Nephron progenitor cell (in vitro differentiated cells): ENCODE measurements at places on chromosomes 1 and 21.

GRCh38 chr1:175124861-175125260 lies 57.2 kb downstream of the TNN start:
- no peak for DNase-seq

- no peak for DNase-seq
These were observed 101.4 kb downstream of the SIPA1L2 start for GRCh38 chr1:232528472-232529089.

DNA sequence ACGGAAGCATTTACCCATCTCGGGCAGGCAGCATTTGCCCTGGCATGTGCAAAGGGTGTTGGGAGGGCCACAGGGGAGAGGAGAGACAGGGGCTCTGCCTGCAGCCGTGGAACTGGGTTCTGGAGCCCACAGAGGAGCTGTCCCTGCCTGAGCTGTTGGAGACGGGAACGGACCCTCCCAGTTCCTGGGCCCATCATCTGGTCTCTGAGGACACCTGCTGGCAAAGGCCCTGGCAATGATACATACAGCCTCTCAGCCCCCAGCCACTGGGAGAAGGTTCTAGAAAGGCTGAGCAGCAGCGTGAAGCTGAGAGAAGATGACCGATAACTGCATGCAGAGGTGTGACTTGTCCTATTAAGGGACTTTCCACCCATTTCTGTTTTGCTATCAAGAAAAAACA lies 31.4 kb downstream of the FAAP20 start:
- no peak for DNase-seq

DNA sequence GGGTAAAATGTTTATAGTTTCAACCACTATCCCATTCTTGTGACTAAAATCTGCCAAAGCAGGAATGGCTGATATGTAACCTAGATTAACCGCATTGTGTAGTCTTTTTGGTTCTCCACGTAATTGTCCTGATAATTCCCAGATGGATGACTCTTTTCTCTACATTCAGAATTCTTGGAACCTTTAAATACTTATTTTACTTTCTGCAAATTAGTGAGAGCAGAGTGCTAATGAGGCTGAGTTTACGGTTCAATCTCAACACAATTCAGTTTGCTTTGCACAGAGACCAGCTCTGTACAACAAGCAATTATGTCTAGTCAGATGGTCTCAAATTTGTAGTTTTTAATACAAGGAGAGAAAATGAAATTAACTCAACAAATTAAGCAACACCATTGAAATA lies 9.1 kb downstream of the CRB1 start:
- DNase-seq, result no peak

DNA sequence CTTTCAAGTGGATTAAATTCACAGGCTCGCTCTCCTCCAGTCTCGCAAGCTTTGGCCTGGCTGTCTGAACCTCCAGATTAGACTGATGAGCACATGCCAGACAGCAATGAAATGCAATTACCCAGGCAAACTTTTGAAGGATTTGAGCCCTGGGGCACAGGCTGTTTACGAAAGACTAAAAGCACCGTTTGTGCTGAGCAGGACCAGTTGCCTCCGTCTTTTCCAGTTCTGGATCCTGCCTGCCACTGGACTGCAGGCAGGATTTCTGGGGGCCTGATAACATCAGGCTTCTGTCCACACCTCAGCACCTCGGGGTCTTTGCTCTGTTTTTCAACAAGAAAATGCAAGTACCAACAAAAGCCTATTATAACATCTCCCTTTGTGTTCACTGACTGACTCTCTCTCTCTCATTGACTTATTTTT lies 145.7 kb downstream of the CLIC6 start:
- DNase-seq, result no peak

DNA sequence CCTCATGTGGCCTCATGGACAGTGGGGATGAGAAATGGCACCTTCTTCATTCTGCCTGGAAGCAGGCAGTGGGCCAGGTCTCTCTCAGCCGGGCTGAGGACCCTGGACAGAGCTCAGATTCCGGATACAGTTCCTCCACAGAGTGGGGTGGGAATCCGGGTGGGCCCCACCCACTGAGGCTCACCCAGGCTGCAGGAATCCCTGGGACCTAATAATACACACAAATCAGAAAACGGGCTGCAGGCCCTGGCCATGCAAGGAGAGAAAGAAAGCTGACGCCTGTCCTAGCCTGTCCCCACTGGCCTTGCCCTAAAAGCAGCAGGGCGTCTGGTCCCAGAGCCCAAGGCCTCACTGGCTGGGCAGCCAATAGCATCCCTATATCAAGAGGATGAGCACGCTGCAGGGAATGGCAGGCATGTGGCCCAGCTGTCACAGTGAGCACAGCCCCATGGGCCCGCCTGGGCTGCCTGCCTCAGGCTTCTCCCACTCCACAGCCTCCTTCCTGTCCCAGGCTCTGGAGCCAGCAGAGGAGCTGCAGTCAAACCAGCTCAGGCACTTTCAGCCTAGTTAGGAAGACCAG lies 25.3 kb downstream of the ACTA1 start:
- DNase-seq, result peak; percentile 38

GRCh38 chr1:114109981-114110380 lies 43.7 kb downstream of the SYT6 start:
- no peak for DNase-seq

- no peak for DNase-seq
These were observed 12.0 kb downstream of the DUSP10 start for GRCh38 chr1:221729771-221730330.

DNA sequence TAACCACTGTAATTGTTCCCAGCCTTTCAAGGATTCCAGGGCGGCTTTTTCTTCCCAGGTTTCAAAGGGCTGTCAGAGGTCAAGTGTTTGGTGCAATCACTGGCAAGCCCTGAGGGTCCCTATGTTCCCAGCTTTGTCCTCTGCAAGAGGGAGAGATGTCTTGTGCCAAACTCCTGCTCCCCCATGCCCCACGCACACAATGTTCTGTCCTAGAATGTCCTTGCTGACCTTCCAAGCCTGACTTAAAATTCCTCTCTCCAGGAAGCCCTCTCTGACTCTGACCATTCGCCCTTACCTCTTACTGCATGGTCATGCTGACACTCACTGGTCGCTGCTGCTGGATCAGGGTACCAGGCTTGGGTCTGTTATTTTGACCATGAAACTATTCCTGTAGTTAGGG lies 152.5 kb upstream of the KCND3 start:
- DNase-seq, result no peak

DNA sequence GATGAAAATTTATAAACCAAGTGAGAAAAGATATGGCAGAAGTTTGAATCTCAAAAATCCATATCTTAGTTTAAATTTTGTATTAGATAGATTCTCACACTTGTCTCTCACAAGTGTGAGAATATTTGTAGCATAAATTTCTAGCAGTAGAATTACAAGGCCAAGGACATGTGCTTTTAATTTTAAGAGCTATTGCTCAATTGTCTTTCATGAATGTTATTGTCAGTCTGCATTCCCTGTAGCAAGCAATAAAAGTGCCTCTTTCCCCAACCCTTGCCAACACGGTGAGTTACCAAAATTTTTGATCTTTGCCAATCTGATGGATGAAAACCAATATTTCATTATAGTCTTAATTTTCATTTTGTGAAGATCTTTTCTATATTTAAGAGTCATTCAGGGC lies 64.0 kb downstream of the CTH start:
- no peak for DNase-seq

DNA sequence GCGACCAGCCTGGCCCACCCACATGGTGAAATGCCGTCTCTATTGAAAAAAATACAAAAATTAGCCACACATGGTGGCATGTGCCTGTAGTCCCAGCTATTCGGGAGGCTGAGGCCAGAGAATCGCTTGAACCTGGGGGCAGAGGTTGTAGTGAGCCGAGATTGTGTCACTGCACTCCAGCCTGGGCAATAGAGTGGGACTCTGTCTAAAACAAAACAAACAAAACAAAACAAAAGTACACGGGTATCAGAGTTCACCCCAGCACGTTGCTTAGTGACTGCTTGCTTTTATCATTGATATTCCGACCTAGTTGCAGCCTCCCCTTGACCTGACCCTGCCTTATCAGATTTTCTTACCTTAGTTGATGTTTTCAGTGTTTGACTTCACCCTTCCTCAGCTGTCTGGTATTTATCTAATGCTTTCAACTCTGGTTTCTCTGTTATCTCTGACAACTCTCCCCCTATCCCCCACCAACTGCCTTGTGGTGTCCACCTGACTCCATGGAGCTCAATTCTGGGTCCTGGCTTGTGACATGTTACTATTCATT lies 5.1 kb downstream of the TLCD4 start:
- no peak for DNase-seq

- no peak for DNase-seq
These were observed 4.7 kb downstream of the RIMKLA start for GRCh38 chr1:42385283-42385682.

DNA sequence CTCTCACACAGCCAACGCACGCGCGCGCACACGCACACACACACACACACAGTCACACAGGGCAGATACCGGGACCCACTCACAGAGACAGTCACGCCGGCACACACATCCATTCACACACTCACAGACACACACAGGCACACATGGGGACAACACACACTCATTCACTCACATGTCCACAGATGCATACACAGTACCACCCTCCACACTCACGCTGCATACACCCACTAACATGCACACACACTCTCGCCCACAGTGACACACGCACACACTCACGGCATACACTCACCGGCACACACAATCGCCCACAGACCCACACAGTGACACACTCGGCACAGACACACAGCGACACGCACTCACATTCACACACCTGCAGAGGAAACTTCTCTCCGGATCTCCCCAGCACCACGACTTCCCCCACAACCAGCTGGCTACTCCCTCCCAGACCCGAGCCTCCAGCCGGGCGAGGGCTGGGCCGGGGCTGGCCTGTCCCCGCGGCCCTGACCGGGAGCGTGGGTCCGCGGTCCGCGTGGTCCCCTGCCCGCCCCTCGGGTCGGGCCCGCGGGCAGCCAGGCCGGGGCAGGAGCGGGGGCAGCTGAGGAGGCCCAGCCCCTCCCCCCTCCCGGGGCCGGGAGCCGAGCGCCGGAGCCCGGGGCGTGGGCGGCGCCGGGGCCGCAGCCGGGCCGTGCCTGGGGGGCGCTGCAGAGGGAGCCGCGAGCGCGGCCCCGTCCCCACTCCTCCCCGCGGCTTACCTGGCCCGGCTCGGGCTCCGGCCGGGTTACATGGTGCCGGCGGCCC lies 552 bp downstream of the DLGAP3 start:
- no peak for DNase-seq

GRCh38 chr21:22314963-22315362 lies 1316.8 kb downstream of the NCAM2 start:
- no peak for DNase-seq

- DNase-seq, result peak; percentile 35
These were observed 7.4 kb downstream of the IFFO2 start for GRCh38 chr1:18948913-18949685.

DNA sequence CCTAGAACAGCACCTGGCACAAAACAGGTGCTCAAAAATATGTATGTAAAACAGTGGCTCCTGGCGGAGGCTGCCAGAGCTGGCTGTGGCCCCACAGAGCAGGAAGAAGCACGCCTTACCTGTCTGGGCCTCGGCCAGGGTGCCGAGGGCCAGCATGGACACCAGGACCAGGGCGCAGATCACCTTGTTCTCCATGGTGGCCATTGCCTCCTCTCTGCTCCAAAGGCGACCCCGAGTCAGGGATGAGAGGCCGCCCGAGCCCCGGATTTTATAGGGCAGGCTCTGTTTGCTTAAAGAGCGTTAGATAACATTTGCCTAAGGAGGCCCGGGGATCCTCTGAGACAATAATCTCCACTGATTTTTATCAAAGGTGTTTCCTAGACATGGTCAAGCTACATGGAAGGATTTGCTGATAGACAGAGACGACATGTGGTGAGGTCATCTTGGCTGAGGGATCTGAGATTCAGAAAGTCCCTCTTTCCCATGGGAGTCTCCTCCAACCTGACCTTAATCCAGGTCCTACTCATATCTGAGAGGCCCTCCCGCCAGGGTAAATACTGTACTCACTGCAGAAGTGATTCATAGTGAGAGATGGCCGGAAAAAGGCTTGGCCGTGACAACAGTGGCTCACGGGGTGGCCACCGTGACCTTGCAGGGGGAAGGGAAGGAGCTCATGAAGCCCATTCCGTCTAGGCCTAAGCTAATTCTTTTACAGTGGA lies at the start of gene TFF1:
TSS of gene TFF1 (minus strand) at position 244 of the 719 bp plus-strand sequence. CDS start at position 204, 40 bp downstream.
- DNase-seq, result no peak

DNA sequence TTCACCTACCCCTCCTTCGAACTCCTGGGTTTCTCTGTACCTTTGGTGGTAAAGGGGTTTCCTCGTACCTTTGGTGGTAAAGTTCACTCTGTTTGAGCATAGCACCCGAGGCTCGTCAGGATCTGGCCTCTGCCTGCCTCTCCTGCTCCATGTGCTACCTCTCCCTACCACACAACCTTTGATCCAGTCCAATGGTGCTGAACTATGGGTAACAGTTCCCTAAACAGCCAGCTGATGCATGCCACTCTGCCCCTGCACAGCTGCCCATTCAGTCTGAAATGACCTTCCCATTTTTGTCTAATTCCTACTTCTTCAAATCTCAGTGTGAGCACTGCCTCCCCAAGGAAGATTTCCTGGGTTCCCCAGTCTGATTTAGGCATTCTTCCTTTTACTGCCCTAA lies 14.0 kb downstream of the OVAAL start:
- no peak for DNase-seq

DNA sequence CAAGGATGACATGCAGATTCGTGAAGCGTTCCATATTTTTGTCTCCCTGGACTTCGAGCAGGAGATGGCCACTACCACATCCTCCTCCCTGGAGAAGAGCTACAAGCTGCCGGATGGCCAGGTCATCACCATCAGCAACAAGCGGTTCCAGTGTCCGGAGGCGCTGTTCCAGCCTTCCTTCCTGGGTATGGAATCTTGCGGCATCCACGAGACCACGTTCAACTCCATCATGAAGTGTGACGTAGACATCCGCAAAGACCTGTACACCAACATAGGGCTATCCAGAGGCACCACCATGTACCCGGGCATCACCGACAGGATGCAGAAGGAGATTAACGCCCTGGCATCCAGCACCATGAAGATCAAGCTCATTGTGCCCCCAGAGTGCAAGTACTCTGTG lies 3.3 kb downstream of the TMEM222 start:
- DNase-seq, result no peak

- no peak for DNase-seq
These were observed 19.1 kb downstream of the CSF1 start for GRCh38 chr1:109929588-109930251.

DNA sequence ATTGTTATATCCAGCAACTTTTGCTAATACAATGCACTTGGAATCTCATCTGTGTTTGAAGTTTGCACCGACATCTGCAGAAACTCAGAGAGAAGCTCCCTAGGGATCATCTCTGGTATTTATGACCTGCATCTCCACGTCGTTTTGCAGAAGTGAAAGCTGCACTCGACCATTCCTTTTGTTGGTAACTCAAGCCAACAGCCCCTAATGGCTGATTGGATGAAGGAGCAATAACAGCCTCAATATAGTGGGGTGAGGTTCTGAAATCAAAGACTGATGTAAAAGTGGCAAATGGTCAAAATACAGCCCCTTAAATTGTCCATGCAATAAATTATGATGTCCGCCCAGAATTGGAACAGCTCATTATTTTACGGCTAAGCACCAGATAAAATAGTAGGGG lies 344.2 kb upstream of the KAZN start:
- DNase-seq, result peak; percentile 21

GRCh38 chr1:108758796-108759195 lies 12.3 kb downstream of the STXBP3 start:
- no peak for DNase-seq

- DNase-seq, result no peak
These were observed 12.3 kb upstream of the PADI1 start for GRCh38 chr1:17192394-17193221.

GRCh38 chr21:14952916-14953315 lies 111.9 kb downstream of the NRIP1 start:
- DNase-seq, result no peak
